ENCODE measurements at places on chromosomes 3 and 15. TPM values are rescaled to one million over a fixed set of nuclear protein-coding genes. Genes with fewer than 3 reads are reported as not detected.
A peak's percentile ranks its signal among the peaks of the same experiment; 100 is the strongest.

- peak; percentile 86 for DNase-seq
These were observed at the start of gene MNS1 for GRCh38 chr15:56464893-56465520. MNS1 (minus strand) TSS chr15:56465137; CDS start chr15:56464972, 165 bp downstream.

DNA sequence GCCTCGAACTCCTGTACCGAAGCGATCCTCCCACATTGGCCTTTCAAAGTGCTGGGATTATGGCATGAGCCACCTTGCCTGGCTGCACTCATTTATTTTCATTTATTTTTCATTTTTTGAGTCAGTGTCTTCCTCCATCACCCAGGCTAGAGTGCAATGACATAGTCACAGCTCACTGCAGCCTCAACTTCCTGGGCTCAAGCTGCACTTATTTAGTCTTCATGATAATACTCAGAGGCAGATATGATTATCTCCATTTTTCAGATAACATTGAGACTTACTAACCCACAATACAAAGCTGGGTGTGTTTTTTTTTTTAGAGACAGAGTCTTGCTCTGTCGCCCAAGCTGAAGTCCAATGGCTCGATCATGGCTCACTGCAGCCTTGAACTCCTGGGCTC, 10.0 kb downstream of the PRKCI start:
- DNase-seq = no peak

- DNase-seq = no peak
These were observed 10.6 kb downstream of the TP63 start for GRCh38 chr3:189641776-189642175.

The MYH15 gene
- 0.15 TPM for total RNA-seq

The XCR1 gene
- total RNA-seq = not detected
